DND-41 (cell line): ENCODE measurements at places on chromosomes 5 and 9.
A peak's percentile ranks its signal among the peaks of the same experiment; 100 is the strongest.

DNA sequence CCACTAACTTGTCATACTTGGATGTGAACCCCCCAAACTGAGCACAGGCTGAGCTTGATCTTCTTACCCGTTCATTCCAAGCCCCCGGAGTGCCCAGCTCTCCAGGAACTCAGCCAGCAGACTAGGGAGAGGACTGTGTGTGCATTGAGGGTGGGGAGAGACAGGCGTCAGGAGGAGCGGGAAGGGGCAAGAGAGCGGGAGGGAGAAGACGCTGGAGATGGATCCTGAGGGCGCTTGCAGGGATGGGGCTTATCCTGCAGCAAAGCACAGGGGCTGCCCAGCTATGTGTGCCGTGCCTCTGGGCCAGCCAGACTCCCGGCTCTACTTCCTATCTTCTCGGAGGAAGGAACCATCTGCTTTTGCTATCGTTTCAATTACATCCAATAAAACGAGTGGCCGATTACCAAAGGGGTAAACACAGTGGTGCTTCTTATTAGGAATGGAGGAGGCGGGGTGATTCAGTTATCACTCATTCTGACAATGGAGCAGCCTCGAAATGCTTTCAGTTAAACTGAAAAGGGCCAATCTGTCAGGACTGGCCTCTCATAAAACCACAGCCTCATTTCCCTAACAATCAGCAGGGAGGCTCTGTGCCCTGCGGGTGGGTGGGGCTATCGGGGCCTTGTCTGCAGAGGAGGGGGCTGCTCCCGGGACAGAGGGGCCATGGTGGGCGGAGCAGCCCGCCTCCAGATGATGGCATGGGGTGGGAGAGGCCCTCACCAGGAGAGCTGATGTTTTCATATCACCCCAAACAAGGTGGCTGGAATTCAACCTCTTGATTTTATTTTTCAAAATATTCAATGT is 168.2 kb downstream of the DAB2IP start:
- no peak for DNase-seq

DNA sequence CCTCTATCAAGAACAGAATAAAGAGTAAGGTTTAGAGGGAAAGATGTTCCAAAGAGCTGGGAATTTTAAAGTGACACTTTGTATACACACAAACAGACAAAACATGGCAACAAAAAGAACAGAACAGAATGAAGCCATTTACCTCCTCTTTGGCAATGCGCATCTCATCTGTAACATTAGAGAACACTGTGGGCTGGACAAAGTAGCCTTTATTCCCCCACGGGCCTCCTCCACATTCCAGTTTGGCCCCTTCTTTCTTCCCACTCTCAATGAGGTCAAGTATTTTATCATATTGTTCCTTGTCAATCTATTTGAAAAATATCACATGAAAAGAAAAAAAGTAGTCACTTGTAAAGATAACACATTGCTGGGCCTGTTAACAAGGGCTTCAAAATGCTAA is 41.0 kb downstream of the ALDH1A1 start:
- no peak for DNase-seq

GRCh38 chr5:174692381-174692780 is 32.0 kb upstream of the MSX2 start:
- no peak for DNase-seq

DNA sequence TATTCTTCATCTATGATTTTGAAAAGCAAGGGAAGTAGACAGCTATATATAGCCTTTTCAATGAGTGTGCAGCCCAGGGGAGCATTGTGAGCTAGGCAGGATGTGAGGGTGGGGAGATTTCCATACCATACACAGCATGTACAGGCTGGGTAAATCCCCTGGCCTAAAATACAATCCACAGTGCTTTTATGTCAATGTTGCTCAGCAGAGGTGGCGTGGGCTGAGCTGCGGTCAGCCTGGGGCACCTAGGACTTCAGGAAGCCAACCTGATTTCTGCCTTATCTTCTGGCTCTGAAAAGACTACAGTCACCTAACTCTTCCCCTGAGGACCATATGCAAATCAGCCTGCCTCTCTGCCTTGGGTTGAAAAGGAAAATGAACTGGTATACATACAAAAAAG is 6.3 kb upstream of the GARIN3 start:
- DNase-seq, result peak; percentile 61

DNA sequence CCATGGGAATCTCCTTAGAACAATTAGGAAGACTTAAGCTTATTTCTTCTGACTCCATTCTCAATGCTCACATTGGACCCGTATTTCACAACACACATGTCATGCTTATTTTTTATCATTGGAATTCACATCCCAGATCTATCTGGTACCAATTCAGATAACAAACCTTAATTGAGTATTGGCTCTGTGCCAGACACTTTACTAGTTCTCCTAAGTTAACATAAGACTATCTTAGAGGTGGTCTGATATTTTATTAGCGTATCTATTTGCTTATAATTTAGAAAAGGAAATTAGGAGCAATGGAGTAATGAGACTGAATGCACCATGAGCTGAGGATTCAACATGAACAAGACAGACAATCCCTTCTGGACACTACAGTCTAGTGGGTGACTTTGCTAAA is 45.1 kb downstream of the FBXL7 start:
- no peak for DNase-seq
